Stimulated activated CD4-positive, alpha-beta T cell treated with anti-CD3 and anti-CD28 coated beads, TNF-alpha, amount 100 ng/mL, for 1 hour (primary cell): ENCODE measurements at places on chromosomes 4 and X.

- no peak for DNase-seq
Observed at GRCh38 chr4:35559559-35560365, 684.6 kb downstream of the ARAP2 start.

DNA sequence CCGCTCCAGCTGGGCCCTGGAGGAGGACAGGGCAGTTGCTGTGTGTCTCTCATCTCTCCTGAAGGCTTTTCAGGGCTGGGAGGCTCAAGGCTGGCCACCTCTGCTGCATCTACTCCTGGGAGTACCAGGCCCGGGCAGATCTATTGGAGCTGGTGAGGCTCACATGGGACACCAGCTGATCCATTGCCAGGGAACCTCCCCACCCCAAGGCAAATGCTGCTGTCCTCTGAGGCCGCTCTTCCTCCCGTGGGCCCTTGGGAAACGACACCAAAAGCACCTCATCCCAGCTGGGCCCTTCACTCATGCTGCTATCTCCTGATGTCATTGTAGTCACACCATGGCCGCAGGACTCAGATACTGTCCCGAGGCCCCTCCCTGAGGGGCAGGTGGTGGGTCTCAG is 3.6 kb downstream of the UBL4A start:
- DNase-seq, result no peak

- no peak for DNase-seq
Observed at GRCh38 chr4:144288011-144288903, 147.7 kb upstream of the GYPA start.

DNA sequence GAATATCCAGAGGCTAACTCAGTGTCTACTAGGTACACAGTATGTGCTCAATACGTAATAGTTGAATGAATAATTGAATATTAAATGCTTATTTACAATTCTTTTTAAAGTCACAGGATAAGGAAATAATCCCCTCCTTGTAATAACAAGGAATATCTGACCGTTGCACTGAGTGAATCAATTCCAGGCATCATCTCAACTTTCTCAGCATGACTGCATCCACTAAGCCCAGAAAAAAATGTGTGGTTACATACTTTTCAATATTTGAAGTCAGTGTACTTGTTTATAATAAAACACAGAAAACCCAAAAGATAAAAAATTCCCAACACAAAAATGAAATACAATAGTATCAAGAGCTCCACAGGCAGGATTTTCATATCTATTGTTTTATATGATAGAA is 105.4 kb downstream of the TMEM144 start:
- no peak for DNase-seq

GRCh38 chrX:115642895-115643530 is 82.0 kb downstream of the PLS3 start:
- DNase-seq, result no peak

DNA sequence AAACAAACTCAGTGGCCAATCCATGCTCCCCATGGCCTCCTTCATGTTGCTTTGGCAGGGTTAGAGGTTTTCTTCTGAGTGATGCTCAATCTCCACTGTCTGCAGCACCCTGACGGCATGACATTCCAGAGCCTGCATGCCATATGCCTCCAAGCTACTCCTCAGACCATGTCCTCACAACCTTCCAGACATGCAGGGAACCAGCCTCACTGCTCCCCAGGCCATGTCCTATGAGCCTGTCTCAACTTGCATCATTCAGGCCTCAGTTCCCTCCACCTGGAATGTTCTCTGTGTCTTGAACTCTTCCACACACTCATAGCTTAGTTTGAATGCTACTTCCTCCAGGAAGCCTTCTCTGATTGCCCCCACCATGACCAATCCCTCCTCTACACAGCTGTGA is 18.8 kb downstream of the PROM1 start:
- no peak for DNase-seq

DNA sequence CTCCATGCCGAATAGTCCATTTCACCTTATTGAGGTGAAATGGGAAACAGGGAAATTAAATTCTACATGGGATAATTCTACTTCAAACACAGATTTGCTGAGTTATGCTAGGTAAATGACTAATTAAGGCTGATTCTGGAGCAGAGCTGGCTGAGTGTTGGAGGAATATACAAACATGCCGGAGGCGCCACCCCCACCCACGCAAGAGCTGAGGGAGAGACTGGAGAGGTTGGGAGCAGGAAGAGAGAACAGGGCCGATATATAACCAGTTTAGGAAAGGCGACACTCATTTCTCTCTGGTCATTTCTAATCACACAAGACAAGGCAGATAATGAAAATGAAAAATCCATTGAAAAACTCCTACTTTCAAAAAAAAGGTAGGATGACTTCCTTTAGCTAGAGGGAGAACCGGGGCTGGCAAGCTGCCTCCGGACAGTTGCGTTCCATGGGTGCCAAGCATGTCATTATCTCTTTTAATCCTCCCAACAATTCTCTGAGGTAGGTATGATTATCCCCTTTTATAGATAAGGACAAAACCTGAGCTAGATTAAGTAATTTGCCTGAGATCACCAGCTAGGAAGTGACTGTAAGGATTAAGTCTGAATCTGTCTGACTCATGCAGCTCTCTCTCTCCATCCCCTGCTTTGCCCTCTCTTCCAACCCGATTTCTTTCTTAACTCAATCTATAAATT is 27.6 kb upstream of the CFAP299 start:
- DNase-seq, result no peak

DNA sequence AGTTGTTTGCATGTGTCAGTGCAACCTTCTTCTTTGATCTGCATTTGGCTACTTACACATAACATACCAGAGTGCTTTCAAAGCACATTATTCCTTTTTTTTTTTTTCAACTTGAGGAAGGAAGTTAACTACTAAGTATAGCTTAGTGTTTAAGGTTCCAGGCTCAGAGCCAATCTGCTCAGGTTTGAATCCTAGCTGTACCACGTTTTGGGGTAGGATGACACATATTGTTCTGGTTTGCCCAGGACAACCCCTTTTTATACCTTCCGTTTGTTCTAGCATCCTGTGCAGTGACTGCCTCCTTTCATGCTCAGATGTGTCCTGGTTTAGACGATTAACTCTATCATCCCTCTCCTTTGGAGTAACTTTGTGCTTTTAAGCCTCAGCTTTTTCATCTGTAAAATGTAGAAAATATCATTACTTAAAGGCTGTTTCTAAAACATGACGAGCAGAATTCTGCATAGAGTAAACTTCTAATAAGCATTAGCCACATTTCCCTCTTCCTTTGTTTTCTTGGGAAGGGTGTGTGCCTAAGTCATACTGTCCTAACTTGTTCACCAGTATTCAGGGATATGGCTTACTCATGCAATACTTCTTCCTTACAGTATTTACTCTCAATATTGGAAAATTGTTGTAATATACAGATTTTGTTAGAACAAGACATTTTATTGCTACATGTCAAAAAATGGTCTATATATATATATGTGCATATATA is 281.3 kb downstream of the C4orf33 start:
- DNase-seq, result no peak

- peak; percentile 80 for DNase-seq
Observed at GRCh38 chrX:107716816-107717700, 58.5 kb downstream of the TSC22D3 start.

DNA sequence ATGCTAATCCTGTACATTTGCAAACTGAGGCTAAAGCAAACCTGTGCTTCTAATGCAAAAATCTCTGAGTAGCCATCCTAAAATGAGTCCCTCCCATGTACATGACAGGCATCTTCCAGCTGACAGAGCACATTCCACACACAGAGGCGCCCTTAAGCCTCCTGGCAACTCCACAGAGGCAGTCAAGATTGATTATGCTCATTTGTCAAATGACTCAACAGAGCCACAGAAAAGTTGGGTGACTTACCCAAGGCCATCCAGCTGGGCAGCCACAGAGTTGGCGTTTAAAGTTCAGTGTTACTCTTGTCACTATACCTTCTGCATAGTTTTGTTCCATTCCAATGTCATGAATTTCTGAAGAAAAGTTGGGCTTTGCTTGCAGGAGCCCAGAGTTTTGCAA is 394.6 kb upstream of the FGF13 start:
- DNase-seq, result no peak

DNA sequence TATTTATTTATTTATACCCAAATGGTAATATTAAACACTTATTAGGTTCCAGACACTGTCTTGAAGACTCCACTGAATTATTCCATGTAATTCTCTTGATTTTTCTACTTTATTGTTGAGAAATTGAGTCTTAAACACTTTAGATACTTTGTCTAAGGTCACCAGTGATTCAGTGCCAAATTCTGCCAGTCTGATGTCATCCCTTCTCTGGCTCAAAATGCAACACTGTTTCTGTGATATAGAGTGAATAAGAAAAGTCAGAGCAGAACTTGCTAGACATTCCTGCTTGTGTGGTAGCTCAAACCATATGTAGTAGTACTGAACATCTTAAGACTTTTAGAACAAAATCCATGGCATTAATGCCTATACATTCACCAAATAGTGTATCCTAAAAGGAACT is 164.3 kb downstream of the GABRB1 start:
- no peak for DNase-seq

DNA sequence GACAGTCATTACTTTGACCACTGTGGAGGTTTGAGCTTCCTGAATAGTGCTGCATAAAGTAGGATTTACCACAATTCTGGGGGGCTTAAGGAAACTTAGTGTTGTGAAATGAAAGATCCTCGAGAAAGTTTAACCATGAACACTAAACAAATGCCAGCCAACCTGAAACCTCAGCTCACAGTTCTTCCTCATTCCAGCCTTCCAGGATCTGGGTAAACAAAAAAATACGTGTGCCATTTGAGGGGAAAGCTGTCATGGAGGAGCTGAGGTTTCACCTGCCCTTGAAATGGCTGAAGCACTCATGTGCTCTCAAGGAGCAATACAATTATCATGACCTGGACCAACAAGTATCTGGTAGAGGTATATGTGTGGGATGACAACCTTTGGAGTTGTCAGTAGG is 142.7 kb downstream of the NPNT start:
- no peak for DNase-seq

DNA sequence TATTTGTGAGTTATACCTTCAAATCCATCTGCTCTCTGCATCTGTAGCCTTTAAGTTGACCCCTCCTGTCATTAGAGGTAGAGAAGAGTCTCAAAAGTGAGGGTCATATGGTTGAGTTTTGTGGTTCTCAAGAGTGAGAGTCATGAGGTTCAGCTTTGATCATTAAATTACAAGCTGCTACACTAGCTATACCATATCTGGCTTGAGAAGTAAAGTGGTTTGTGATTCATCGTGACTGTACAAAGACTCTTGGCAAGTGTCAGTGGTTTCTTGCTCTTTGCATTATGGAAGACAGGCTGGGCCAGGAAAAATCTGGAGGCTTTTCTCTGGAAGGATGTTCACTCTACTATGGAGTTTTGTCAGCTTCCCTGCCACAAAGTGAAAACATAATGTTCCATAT is 170.6 kb downstream of the ZC4H2 start:
- no peak for DNase-seq

GRCh38 chr4:159126716-159127115 is 23.8 kb downstream of the RAPGEF2 start:
- no peak for DNase-seq

- no peak for DNase-seq
Observed at GRCh38 chrX:6986915-6987314, 160.6 kb upstream of the STS start.

- no peak for DNase-seq
Observed at GRCh38 chr4:92235731-92236130, 68.0 kb upstream of the GRID2 start.

- no peak for DNase-seq
Observed at GRCh38 chrX:30620980-30621618, 32.1 kb upstream of the GK start.

GRCh38 chrX:440636-441035 is 53.9 kb upstream of the PPP2R3B start:
- DNase-seq, result no peak

- DNase-seq, result no peak
Observed at GRCh38 chr4:20351360-20352162, 99.9 kb downstream of the SLIT2 start.

GRCh38 chr4:51894059-51894645 is 51.2 kb downstream of the DCUN1D4 start:
- no peak for DNase-seq

- no peak for DNase-seq
Observed at GRCh38 chrX:12814420-12814819, 23.2 kb downstream of the PRPS2 start.

GRCh38 chrX:13607331-13607995 is 38.1 kb downstream of the EGFL6 start:
- no peak for DNase-seq

DNA sequence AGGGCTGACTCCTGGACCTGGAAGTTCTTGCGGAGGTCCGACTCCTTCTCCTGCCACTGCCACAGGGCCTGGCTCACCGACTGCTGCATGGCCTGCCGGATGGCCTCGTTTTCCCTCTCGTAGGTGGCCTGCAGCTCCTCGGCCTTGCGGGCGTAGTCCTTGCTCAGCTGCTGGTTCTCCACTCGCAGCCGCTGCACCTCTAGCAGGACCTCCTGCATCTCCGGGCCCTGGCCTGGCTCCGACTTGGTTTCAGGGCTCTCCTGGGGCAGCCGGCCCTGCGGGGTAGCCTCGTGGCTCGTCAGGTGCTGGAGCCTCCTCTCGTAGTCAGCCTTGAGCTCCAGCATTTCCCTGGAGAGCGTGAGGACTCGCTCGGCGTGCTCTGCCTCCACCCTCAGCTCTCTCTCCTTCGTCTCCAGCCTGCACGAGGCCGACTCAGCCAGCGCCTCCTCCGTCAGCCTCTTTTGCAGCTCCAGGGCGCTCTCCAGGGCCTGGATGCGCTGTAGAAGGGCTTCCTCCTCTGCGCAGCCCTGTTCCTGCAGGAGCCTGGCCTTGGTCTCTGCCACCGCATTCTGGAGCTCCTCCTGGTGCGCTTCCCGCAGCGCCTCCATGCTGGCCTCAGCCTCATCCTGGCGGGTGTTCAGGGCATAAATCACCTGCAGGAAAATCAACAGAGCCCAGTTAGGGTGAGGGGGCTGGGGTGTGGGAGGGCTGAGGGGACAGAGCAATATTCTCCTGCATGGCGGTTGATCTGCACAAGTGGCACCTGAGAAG is 72.2 kb downstream of the FAM184B start:
- DNase-seq, result no peak

DNA sequence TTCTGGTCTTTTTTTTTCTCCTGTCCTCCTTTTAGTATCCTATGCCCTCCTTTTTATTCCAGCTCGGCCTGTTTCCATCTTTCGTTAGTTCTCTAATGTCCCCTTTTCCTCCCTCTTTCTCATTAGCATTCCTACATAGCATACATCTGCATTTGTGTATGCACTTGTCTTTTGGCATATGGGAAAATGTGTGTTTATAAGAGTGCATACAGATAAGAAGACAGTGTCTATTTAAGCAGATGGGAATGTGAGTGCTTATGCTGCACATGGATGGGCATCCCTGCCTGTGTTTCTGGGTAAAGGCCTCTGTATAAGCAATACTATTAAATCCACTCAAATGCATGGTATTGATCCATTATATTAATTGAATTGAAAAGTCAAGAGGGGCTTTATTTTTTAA is 7.5 kb upstream of the GABRA2 start:
- no peak for DNase-seq

GRCh38 chrX:149950681-149951080 is 12.4 kb upstream of the EOLA2 start:
- no peak for DNase-seq

GRCh38 chr4:83083925-83084475 is 30.5 kb downstream of the PLAC8 start:
- no peak for DNase-seq
